Small intestine (tissue), 16 donors: ENCODE measurements at places on chromosomes 7 and 10. TPM values are rescaled to one million over a fixed set of nuclear protein-coding genes. Genes with fewer than 3 reads are reported as not detected.

The GOT1 gene
- 23.5 TPM for polyA plus RNA-seq

The OR9A4 gene
- polyA plus RNA-seq, result not detected

The COL26A1 gene
- not detected for polyA plus RNA-seq

DNA sequence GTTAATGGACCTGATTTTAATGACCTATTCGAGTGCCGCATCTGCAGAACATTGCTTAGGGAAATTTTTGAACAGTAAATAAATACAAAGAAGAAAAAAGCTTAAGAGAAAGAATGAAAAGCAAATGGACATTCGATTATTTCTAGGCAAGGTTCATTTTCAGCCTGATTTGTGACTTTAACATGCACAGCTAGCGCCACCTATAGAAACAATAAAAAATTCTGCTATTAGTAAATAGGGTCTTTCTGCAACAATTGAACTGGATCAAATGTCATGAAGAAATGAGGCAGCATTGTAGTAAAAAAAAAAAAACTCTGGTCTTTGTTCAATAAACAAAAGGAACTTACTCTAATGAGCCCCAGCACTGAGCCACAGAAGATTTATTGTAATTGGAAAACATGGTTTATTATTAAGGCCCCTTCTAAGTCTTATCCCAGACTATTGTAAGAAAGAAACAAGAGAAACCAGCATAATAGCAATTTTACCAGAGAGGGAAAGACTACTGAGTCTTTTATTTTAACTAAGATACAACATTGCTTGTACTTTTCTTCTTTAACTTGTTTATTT is 41.4 kb upstream of the GHITM start:
- H3K36me3 ChIP-seq, result no peaks in the 10 kb centered on the region
- no peak overlapping the region for H3K4me3 ChIP-seq
- no peaks in the 10 kb centered on the region for H3K27me3 ChIP-seq
- DNase-seq, result no peak

DNA sequence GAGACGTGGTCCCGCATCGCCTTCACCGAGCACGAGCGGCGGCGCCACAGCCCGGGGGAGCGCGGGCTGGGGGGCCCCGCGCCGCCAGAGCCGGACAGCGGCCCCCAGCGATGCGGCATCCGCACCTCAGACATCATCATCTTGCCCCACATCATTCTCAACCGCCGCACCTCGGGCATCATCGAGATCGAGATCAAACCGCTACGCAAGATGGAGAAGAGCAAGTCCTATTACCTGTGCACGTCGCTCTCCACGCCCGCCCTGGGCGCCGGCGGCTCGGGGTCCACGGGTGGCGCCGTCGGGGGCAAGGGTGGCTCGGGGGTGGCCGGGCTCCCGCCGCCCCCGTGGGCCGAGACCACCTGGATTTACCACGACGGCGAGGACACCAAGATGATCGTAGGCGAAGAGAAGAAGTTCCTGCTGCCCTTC is 737 bp downstream of the CNNM2 start:
- DNase-seq, result peak; percentile 10
- peak overlapping the region; percentile 87 for H3K27ac ChIP-seq
- H3K4me1 ChIP-seq, result peaks cover 22% of the 10 kb centered on the region
- H3K27me3 ChIP-seq, result no peaks in the 10 kb centered on the region
